KBM-7 (cell line): ENCODE measurements at places on chromosomes 7 and 10.

DNA sequence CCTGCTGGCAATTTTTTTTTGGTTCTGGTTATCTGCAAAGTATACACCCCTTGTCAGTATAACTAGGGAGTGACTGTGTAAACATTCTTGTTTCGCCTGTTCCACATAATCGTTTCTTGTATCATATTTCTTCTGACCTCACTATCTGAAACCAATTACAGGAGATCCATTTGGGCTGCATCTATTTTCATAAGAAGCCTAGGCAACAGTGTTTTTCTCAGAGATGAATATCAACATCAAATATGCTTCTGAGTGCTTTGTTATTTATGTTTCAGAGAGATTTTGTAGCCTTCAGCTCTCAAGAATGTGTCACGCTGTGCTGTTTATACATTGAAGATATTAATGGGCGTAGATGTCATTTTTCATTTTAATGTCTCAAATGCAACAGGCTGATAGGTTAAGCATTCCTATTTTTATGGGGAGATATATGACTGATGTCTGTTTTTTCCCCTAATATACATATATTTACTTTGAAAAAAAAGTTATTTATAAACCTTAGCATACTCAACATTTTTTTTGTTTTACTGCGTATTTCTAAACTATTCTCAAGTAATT lies 115.5 kb downstream of the FOXP2 start:
- DNase-seq: no peak

DNA sequence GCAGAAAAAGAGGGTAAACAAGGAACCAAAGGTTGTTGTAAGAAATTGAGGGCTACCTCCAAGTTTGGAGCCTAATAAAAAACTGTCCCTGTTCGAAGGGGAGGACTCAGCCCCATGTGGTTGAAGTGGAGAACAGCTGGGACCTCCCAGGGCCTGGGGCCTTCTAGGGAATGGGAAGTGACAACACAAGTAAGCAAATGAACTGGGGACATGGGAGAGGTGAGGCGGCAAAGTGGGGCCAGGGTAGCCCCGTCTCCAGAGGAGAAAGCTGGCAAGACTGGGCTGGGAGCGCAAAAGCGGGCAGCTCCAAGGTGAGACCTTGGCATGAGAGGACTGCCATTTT lies 198.1 kb downstream of the ZNF438 start:
- no peak for DNase-seq

- DNase-seq: no peak
Observed at GRCh38 chr7:17142831-17143541, 155.5 kb upstream of the AHR start.

- DNase-seq: no peak
Observed at GRCh38 chr7:37297546-37297945, 151.1 kb downstream of the ELMO1 start.

DNA sequence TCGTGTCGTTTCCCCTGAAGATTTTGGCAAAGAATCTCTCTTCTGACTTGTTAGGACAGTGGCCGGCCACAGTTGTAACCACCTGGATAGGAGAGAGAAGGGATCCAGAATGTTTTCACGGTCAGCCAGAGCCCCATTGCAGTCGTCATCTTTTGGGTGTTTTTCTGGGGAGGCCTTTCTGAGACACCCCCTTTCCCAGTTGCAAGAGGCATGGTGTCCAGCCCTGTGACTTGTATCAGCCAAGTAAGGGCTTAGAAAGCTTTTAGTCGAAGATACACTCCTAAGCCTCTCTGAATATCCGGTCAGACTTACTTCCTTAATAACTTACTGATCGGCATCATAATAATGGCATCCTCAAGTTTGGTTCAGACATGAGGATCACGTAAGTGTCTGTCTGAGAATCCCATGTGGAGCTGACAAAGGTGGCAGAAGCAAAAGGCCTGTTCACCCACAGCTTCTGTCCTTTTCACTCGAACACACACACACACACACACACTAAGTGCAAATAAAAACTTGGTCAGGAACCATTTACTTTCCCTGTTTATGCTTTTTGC lies 435.7 kb upstream of the GALNT17 start:
- no peak for DNase-seq

DNA sequence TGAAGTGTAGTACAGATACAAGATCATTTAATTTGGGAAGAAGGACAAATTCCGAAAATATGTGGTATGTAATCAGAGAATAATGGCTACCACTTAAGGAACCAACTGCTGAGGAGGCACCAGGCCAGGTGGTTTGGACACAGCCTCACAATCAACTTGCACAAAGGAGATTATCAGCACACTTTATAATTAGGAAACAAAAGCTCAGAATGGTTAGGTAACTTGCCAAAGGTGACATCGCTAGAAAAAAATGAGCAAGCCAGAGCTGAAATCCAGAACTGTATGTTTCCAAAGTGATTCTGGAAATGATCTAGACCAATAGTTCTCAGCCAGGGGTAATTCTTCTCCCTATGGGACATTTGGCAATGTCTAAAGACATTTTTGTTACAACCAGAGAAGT lies 36.6 kb downstream of the ERCC6 start:
- DNase-seq: no peak

- DNase-seq: no peak
Observed at GRCh38 chr7:102429141-102429899, 4.1 kb upstream of the ORAI2 start.
